HCT116 (cell line): ENCODE measurements at places on chromosomes 4 and X. TPM values are rescaled to one million over a fixed set of nuclear protein-coding genes. Genes with fewer than 3 reads are reported as not detected.

The NDNF gene
- 0.22 TPM for total RNA-seq

The GAB3 gene
- total RNA-seq, result 0.69 TPM

The NALF2 gene
- total RNA-seq, result 8.7 TPM

The TMA16 gene
- total RNA-seq, result 52.7 TPM

The TMEM271 gene
- total RNA-seq, result not detected

The G6PD gene
- total RNA-seq, result 109 TPM
